ENCODE measurements at places on chromosomes 3 and 15.

DNA sequence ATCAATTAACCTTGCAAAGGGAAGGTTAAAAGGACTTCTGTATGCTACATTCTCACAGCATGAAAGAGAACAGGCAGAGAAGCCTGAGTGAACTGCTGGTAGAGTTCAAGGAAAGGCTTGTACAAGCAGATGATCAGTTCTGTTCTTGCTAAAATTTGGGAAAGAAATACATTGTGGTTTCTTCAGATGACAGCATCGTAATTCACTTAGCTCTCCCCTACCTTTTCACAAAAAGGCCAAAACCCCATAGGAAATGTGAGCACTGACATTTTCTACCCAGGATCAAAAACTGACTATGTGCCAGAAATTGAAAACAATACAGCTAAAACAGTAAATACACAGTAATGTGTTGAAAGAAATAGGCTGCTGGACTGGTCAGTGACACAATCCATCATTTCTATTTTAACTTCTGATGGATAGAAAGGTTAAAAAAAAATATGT lies 216.4 kb downstream of the DPH6 start:
- no peak for DNase-seq

DNA sequence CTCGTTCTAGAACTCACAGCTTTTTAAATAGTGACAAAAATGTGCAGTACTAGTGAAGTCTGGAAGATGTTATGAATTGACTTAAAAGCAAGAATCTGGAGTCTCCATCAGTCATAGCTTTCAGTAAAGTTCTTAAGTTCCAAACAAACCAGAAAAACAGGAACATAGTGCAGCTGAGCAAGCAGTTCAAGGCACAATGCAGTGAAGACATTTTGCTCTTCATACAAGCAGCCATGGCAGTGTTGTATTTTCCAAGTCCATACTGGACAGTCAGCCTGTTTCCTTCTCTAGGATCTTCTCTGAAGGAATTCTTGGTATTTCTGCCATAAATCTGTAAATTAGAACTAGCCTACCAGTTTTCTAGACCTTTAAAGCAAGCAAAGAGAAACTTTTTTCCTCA lies 90.5 kb downstream of the LRRC28 start:
- no peak for DNase-seq

DNA sequence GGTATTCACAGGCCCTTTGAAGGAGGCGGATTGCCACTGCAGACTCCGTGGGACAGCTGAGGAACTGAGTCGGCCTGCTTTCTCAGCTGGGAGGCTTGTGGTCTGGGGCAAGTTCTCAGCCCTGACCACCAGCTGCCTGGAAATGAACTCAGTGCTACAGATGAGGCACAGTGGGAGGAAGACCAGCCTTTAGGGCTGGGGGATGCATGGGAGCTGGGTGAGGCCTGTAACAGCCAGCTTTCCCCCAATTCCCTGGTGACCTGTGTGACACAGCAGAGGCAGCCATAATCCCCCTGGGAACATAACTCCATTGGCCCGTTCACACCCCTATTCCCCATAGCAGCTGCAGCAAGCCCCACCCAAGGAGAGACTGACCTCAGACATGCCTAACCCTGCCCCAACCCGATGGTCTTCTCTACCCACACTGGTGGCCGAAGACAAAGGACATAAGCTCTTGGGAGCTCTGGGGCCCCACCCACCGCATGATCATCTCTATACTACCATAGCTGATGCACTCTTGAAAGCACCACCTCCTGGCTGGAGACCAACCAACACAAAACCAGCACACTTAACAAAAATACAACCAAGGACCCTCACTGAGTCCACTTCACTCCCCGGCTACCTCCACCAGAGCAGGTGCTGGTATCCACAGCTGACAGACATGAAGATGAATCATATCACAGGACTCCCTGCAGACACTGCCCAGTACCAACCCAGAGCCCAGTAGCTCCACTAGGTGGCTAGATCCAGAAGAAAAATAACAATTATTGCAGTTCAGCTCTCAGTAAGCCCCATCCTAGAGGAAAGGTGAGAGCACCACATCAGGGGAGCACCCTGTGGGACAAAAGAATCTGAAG lies 24.9 kb downstream of the ZMAT3 start:
- no peak for DNase-seq

- no peak for DNase-seq
Observed at GRCh38 chr15:52004806-52005205, 14.2 kb upstream of the MAPK6 start.

GRCh38 chr3:6827453-6827852 lies 33.5 kb upstream of the GRM7 start:
- no peak for DNase-seq
